Right lung (tissue), 10 donors: ENCODE measurements at places on chromosomes 7 and 10. TPM values are rescaled to one million over a fixed set of nuclear protein-coding genes. Genes with fewer than 3 reads are reported as not detected.

DNA sequence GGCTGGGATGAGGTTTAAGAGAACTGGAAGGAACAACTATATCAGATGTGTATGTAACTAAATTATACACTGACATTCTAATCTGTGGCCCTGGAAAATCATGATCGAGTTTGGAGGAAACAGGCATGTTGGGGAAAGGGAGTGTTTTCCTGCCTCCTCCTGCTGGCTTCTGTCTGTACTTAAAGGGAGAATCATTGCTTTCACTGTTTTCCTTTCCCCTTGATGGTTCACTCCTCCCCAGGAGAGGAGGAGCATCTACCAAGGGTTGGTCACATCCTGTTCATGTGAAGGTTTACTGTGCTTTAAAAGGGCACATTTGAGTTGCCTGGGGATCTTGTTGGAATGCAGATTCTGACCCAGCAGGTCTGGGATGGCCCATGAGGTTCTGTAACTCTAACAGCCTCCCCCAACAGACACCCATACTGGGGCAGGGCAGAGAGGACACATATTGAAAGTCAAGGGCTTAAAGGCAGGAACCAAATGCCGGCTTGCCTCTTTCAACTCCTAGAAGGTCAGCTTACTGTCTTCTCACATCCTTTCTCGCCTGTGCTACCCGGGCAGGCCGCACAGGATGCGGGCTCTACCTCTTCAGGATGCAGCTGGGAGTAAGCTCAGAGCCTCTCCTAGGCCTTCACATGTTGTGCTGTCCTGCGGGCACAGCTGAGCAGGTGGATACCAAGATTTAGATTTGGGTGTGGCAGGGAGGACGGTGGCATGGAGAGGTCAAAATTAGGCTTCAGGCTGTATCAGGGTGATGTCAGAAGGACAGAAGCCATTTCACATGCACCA lies 694.8 kb downstream of the KCNMA1 start:
- no peak for DNase-seq

SVIL gene
- 52.7 TPM for polyA plus RNA-seq

ASIC3 gene
- polyA plus RNA-seq = 4.5 TPM

DNA sequence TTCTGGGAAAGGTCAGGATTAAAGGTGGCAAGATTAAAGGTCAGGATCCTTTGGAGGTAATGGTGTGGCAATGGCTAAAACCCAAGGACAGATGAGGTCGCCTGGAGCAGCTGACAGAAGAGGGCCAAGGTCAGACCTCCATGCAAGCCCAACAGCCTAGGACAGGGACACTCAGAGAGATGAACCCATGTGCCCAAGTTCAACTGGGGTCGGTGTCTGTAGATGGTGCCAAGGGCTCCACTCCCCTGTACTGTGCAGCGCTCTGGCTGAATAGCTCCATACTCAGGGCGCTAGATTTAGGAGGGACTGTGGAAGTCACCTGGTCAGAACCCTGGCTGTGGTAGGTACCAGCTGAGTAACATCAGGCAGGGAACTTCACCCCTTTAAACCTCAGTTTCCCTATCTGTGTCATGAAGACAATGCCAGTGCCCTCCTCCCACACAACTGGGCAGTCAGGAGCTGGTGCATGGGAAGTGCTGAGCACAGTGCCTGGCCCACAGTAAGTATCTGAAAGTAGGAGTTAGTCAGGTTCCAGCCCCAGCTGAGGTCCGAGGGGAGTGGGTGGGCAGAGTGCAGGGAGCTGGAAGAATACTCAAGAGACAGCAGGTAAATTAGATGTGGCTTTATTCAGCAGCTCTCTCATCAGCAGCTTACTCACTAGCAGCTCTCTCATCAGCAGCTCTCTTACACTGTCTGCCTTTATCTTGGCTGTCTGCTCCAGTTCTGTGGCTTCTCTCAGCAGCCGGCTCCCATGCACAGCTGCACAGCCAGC lies 327.1 kb downstream of the GLRX3 start:
- no peak for DNase-seq

HACD1 gene
- polyA plus RNA-seq = 25.7 TPM
